ENCODE measurements at places on chromosomes 11 and 22.
A peak's percentile ranks its signal among the peaks of the same experiment; 100 is the strongest.

DNA sequence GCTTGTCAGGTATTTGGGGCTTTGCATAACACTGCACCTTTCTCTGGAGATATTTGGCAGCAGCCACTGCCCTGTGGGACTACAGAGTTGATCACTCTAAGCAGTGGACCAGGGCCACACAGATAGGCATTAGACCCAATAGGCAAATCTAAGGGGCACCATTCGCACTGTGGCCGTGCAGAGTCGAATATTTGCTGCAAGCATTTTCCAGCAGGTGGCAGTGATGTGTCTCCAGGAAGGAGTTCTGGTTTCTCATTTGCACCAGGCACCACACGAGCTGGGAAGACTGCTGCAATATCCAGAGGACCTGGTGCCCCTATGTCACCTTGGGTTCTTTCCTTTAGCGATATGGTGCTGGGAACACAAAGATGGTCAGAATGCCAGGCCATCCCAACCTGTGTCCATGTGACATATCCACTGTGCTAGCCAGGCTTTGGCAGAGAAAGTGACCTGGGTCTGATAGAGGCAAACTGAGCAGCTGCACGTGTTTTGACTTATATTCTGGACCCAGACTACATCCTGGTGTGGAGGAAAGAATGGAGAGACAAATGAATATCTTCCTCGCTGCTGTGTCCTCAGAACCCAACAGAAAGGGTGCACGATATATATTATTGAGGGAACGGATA is 318.7 kb downstream of the BUD13 start:
- no peak for DNase-seq

DNA sequence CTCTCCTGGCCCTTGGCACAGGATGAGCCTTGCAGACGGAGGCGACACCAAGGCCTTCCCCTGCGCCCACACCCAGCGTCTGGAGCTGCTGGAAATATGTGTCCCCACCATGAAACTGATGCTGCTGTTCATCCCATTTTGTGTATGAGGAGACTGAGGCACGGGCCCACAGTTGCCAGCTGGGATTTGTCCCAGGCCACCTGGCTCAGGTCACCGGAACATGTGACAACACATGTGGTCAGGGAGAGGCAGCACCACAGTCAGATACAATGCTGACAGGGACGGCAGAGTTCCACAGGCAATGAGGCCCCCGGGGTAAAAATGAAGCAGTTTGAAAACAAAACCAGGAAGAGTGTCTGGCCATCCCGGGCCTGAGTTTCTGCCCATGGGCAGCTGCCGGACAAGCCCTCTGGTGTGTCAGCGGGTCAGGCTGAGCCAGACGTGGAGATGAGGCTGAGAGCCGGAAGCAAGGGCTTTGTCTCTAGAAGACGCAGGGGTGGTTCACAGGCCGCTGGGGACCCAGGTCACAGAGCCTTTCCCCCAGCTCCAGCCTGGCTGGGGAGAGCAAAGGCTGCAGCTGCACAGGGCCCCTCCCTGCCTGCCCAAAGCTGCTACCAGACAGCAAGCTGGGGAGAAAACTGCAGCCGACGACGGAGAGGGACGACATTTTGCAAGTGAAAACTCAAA is 80.7 kb downstream of the CDKN1C start:
- DNase-seq, result no peak

- DNase-seq, result no peak
Observed at GRCh38 chr11:9601876-9602199, 28.4 kb downstream of the WEE1 start.

DNA sequence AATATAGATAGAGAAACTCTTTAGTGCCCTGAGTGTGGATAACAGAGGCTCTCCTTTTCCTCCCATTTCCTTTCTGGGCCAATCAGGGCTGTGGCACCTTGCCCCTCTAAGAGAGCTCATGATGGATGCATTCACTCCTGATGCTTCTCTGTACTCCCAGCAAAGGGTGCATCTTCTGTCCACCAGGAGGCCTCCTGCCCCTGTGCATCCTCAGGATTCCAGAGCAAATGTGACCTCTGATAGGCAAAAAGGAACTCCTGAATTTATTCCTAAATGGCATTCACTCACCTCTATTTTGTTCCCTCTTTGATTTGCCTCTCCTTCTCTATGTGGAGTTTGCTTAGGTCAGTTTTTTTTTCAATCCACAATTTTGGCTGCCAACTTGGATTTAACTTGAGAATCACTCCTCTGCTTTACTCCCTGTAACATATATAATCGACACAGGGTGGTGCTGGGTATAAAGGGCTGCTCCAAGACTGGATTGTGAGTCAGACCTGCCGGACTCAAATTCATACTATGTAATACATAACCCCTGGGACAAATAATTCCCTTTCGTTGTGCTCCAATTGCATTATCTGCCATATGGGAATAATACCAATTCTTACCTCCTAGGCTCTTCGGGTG is 1.1 kb upstream of the MRGPRX4 start:
- DNase-seq, result no peak

GRCh38 chr22:27885977-27886842 is 32.8 kb downstream of the PITPNB start:
- no peak for DNase-seq

- DNase-seq, result no peak
Observed at GRCh38 chr11:119673759-119674336, 55.2 kb downstream of the NECTIN1 start.

- DNase-seq, result no peak
Observed at GRCh38 chr11:67640021-67640757, 626 bp upstream of the TBX10 start.

GRCh38 chr11:77191823-77192495 is 63.9 kb downstream of the MYO7A start:
- DNase-seq, result peak; percentile 46

- no peak for DNase-seq
Observed at GRCh38 chr22:37657590-37658132, 862 bp upstream of the PDXP start.

DNA sequence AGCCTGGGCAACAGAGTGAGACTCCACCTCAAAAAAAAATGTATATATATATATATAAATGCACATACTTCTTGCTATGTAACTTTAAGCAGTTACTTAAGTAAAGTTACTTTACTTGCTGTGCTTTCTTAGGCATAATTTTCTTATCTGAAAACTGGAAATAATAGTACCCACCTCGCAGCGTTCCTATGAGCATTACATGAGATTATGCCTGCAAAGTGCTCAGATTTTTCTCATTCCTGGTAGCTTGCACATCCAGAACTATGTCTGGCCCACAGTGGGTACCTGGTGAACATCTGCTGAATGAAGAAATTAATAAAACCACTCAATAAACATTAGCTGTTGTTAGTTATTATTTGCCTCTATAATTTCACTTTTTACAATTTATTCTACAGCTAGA is 6.1 kb upstream of the ROBO3 start:
- no peak for DNase-seq

- no peak for DNase-seq
Observed at GRCh38 chr11:127471662-127472061, 471.1 kb upstream of the KIRREL3 start.

DNA sequence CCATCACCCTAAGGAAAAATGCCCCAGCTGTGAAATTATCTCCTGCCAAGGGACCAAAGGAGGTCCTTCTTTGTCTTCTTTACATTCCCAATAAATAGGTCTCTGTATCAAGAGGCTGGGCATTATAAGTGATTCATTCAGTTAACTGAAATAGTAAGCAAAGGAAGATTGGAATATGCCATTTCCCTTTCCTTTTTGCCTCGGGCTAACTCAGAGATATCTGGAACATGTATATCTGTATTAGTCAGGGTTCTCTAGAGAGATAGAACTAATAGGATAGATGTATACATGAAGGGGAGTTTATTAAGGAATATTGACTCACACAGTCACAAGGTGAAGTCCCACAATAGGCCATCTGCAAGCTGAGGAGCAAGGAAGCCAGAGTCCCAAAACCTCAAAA is 15.3 kb upstream of the CWF19L2 start:
- DNase-seq, result no peak

DNA sequence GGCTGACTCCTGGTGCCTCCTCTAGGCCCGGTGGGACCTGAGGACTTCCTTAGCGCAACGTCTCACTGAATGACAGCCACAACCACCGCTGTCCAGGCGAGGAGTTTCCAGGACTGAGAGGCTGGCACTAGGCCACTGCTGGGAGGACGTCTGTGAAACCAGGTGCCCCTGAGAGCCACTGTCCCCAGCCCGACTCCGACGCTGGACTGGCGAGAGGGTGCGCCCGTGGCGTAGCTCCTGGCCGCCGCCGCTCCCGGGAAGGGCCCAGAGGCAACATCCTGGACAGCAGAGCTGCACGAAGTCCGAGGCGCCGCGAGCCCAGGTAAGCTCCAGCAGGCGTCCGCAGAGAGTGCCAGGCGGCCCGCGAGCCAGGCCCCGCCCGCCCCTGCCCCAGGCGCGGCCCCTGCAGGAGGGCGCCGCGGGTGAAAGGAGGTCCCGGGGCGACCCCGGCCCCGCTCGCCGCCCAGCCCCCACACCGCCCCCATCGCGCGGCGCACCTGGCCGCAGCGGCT is 525 bp downstream of the DGCR2 start:
- no peak for DNase-seq

GRCh38 chr11:118076754-118077281 is at the start of gene TMPRSS4:
Gene TMPRSS4, plus strand, starts transcription at chr11:118077078. Its CDS starts 225 bp downstream, at chr11:118077303.
- DNase-seq, result no peak

DNA sequence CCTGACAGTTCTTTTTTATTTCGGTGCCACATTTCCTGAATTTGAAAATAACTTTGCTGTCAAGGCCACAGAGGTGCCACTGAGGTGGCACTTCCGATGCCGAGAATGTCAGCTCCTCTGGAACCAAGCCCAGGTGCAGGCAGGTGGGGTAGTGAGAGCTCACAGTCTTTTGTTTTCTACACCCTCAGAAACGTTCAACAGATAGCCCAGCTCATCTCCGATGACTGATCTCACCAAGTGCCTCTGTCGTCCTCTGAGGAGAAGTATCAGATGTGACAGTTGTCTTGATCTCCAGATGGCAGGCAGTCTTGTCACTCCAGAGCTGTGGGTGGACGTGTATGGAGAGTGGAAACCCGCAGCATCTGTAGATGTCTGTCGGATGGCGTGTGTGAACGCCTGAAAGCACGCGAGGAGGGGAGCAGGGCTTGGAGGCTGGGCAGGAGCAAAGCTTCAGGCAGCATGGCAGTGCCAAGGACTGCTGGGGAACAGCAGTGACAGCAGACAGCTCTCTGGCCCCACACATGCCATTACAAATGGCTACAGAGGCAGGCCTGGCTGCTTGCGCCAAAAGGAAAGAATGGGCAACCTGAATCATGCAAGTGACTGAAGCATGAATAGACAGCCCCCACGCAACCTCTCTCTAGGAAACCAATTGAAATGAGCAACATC is 877.0 kb downstream of the OPCML start:
- no peak for DNase-seq

GRCh38 chr22:20032407-20032991 is 11.6 kb downstream of the TANGO2 start:
- DNase-seq, result no peak

- no peak for DNase-seq
Observed at GRCh38 chr22:45645526-45646414, 25.9 kb upstream of the ATXN10 start.
